ENCODE measurements at places on chromosomes 12 and 14.

DNA sequence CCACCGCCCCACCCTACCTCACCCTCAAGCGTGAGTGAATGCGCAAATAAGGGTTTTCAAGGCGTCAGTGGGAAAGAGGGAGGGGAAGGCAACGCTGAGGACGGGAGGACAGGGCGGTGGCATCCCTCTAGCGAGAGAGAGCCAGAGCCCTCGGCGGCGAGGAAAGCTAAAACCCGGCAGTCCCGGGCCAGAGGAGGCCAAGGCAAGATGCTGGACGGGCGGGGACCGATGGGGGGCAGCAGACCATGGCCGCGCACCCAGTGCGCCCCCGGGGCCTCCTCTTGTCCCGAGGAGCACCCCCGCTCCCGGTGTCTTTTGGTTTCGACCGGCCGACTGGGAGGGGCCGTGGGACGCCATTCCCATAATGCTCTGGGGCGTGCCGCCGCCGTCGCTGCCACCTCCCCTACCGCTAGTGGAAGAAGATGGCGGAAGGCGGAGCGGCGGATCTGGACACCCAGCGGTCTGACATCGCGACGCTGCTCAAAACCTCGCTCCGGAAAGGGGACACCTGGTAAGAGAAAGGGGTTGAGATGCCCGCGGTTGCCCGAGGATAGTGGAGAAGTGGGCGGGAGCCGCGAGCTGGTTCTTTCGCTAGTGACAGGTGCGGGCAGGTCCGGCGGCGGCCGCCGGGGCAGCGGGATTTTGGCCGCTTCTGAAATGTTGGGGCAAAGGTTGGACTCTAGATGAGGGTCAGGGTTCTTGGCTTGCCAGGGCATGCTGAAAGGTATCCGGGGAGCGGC, at the start of gene USP15:
TSS of gene USP15 (plus strand) at position 412 of the 740 bp plus-strand sequence. CDS start at position 423, 11 bp downstream.
- peak; percentile 90 for DNase-seq

- DNase-seq = no peak
Measured at GRCh38 chr14:54207075-54207474, 189.7 kb upstream of the CDKN3 start.

- no peak for DNase-seq
Measured at GRCh38 chr12:93599192-93599591, 26.7 kb downstream of the SOCS2 start.

- DNase-seq = no peak
Measured at GRCh38 chr14:94340533-94340932, 17.4 kb upstream of the SERPINA6 start.

- no peak for DNase-seq
Measured at GRCh38 chr14:56119201-56119981, 1.2 kb downstream of the PELI2 start.

GRCh38 chr14:100730581-100730980, 3.9 kb downstream of the DLK1 start:
- no peak for DNase-seq

DNA sequence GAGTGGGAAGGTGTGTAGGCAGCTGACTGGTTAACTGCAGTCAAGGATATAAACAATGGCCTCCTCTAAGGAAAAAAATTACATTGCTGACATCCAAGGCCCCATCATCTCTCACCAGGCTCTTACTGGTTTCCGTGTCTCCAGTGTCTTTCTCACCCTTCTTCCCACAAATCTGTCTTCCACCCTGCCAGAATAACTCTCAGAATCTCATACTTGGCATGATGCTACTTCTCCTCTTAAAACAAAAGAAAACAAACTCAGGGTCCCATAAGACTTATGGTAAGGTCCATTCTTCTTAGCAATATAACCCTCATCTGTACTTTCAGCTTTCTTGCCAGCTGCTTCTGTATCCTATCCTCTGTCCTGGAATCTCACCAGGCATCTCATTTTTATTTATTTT, 68.9 kb downstream of the SUSD6 start:
- no peak for DNase-seq

DNA sequence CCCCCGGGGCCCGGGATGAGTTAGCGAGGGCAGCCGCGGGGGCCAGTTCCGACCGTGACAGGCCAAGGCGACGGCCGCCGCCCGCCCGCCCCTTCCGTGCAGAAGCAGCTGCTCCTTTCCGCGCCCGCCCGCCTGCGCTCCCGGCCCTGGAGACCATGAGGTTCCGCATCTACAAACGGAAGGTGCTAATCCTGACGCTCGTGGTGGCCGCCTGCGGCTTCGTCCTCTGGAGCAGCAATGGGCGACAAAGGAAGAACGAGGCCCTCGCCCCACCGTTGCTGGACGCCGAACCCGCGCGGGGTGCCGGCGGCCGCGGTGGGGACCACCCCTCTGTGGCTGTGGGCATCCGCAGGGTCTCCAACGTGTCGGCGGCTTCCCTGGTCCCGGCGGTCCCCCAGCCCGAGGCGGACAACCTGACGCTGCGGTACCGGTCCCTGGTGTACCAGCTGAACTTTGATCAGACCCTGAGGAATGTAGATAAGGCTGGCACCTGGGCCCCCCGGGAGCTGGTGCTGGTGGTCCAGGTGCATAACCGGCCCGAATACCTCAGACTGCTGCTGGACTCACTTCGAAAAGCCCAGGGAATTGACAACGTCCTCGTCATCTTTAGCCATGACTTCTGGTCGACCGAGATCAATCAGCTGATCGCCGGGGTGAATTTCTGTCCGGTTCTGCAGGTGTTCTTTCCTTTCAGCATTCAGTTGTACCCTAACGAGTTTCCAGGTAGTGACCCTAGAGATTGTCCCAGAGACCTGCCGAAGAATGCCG, 699 bp downstream of the MGAT2 start:
- DNase-seq = no peak

- no peak for DNase-seq
Measured at GRCh38 chr14:83416476-83416875, 1882.8 kb upstream of the SEL1L start.

- DNase-seq = no peak
Measured at GRCh38 chr14:70640938-70641547, 673 bp upstream of the TTC9 start.

DNA sequence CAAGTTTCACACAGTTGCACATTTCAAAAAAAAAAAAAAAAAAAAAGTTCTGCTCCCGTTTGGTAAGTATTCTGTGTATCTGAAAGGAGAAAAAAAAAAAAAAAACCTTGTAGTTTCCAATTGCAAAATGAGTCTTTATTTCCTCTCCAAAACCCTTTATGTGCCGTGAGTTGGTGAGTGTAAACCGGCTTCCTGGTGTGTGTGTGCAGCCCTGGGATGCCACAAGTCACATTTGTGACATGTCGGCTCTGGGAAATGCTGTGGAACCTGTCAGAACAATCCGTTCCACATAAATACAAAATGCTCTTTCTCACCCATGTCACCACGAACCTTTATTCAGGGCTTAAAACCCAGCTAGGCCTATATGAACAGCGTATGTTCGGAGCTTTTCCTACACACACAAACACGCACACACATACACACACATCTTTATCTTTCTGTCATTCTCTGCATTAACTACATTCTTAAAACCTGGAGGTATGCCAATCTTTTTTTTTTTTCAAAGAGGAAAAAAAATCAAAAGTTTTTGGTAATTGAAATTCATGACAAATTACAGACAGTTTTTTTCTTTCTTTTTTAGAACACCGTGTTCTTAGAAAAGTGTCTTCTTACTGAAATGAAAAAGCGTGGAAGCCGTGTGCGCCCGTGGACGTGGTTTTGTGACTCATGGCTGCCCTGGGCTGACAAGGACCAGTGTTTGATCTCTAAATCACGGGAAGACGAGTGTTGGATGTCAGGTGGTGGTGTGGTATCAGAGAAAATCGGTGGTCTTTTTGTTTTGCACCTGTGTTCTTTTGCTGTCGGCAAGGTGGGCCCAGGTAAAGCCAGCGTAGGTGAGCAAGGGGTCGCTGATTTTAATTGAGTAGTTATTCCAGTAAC, 612.0 kb downstream of the VRK1 start:
- DNase-seq = no peak

- no peak for DNase-seq
Measured at GRCh38 chr14:83294941-83295340, 1761.3 kb upstream of the SEL1L start.

GRCh38 chr12:111085096-111085495, 164.7 kb upstream of the MYL2 start:
- no peak for DNase-seq

GRCh38 chr12:162467-163307, 51.3 kb downstream of the SLC6A12 start:
- DNase-seq = no peak

GRCh38 chr12:89138048-89138852, 214.1 kb downstream of the DUSP6 start:
- DNase-seq = no peak

DNA sequence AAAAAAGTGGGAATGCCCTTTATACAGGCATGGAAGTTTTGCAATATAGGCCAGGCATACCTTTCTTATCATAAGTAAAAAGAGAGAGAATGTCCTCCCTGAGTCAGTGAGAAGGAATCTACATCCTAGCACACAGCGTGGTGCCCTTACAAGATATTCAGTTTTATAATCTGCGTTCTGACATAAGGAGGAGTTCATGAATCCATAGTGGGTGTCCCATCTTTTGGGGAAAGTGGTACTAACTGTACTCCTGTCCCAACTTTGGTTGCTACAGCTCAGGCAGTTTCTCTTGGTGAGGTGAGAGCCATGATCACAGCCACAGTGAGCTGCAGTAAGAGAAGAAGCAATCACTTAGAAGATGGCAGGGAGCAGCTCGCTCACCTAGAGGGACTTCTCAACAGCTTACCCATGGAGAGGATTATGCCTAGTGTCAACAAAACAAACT, 332.9 kb downstream of the BCAT1 start:
- DNase-seq = no peak

- no peak for DNase-seq
Measured at GRCh38 chr12:42162965-42163364, 18.3 kb upstream of the GXYLT1 start.

DNA sequence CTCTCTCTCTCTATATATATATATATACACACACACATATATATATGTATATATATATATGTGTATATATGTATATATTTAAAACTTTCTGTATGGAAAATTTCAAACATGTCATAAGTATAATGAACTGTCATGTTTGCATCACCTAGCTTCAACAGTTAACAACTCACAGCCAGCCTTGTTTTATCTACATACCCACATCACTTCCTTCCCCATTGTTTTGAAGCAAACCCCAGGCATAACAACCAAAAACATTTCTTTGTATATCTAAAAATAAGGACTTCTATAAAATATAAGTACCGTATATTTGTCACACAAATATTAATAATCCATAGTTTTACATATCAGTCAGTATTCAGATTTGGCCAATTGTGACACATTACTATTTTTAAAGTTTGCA, 57.4 kb downstream of the PAPOLA start:
- DNase-seq = no peak

DNA sequence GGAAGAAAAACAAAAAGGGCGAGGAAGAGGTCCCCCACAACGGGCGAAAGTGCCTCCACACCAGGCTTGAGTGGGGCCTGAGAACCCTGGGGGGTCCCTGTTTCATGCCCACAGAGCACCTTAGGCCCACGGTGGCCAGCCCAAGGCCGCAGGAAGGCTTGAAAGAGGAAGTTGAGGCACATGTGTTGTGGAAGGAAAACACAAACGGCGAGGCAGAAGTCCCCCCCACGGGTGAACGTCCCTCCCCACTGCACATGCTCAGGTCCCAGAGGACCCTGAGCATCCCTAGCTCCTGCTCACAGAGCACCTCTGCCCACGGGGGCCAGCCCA, 371.5 kb downstream of the ALG10 start:
- DNase-seq = no peak

- no peak for DNase-seq
Measured at GRCh38 chr12:101792046-101792931, 38.5 kb downstream of the GNPTAB start.

DNA sequence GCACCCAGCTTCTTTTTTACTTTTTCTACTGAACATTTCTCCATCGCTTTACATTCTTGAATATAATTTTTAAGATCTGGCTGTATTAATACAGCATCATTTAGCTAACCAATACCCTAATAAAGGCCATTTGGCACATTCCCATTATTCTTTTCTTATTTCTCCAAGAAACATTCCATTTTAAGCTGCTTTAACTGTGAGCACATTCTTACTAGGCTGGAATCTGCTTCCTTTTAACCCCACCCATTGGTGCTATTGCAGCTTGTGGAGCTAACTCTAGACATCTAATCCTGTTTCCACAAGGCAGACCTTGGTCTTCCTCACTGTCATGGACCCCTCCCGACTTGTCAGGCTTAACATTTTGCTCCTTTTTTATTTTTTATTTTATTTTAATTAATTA, 15.2 kb downstream of the CALM1 start:
- DNase-seq = no peak

- DNase-seq = no peak
Measured at GRCh38 chr12:6899837-6900519, 4.6 kb upstream of the LRRC23 start.

- DNase-seq = no peak
Measured at GRCh38 chr12:2156333-2156732, 103.5 kb downstream of the CACNA1C start.

GRCh38 chr14:76077340-76077739, 74.4 kb upstream of the GPATCH2L start:
- no peak for DNase-seq

DNA sequence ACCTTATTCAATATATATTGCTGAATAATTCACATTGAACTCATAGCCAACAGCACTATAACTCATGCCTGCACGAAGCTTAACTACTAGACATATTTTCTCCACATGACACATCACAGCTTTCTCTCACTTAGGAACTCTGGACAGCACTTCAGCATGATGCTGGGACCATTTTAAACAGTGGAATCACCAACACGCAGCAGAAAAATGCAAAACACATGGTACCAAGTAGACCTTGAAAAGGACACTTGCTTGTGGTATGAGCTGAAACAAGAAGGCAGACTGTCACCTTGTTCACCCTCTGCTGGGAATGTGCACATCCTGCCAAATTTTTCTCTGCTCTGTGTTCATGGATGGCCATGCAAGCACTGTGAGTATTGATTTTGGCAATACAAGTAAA, 34.8 kb upstream of the CD9 start:
- DNase-seq = no peak

DNA sequence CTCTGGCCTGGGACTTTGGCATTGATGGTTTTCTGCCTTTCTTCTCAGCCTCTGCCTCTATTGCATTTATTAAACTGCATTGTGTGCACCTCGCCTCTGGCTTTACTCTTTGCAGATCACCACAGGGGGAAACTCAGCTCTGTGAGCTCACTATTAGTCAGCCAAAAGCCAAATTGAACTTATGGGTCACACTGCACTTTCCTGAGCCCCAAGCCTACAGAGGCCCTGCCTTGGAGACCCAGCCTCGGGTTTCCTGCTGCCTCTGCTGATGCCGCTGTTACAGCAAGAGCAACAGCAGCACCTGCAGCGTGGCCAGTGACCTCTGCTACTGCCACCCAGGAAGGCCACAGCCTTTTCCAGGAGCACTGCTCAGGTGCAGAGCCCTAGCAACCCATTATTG, 122.5 kb downstream of the DAD1 start:
- DNase-seq = no peak

GRCh38 chr14:55816225-55816624, 236.2 kb downstream of the KTN1 start:
- no peak for DNase-seq

GRCh38 chr14:32761381-32761968, 177.2 kb upstream of the NPAS3 start:
- DNase-seq = no peak
